ENCODE measurements at places on chromosomes 5 and 9.

DNA sequence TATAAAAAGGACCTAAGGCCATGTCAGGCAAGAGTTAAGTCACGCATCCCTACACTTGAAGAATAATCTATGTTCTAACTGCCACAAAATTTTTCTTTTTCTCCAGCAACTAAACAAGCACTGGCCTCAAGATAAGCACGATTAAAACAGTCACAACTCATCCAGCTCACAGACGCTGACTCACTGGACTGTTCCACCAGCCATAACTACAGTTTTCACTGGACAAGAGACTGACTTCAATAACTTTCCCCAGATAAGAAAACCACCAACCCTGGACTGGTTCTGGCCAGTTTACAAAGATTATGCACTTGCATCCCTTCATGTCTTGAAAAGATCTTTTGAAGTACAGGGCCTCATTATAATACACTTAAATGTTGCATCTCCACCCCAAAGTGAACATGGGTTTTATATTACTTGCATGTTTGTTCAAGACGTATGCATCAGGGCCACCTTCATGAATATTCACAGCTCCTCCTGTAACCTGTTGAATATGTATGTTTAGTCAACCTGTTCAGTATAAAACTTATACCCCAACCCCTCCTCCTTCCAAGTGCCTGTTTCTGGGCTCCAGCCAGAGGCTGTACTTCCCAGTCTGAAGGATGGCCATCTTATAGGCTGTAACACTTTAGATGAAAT, 129.3 kb upstream of the EPB41L4A start:
- DNase-seq: no peak

GRCh38 chr5:32505756-32506155, 61.2 kb upstream of the ZFR start:
- DNase-seq: no peak

DNA sequence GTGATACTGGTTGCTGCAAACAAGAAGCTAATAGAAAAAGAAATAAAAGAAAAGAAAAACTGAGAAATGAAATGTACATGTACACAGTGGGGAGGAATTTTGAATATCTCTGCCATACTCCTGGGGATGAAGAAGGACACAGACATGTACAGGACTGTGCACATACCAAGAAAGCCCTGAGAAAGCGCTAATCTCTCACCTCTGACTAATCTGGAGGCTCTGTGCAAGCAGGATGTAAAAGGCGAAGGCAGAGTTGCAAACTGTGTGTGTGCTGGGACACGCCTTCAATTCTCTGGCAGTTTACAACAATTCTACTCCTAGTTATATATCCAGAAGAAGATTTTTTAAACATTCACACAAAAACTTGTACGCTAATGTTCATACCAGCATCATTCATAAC, 211.4 kb downstream of the KIAA0825 start:
- DNase-seq: no peak

GRCh38 chr5:144549580-144549979, 378.9 kb downstream of the KCTD16 start:
- no peak for DNase-seq

GRCh38 chr9:29806937-29807618, 2233.8 kb upstream of the C9orf72 start:
- DNase-seq: no peak

GRCh38 chr5:82314964-82315758, 37.0 kb upstream of the RPS23 start:
- DNase-seq: no peak

- DNase-seq: no peak
Measured at GRCh38 chr5:102910240-102911226, 155.4 kb downstream of the PAM start.

GRCh38 chr5:40665635-40666298, 13.9 kb upstream of the PTGER4 start:
- no peak for DNase-seq

- DNase-seq: no peak
Measured at GRCh38 chr5:163995206-163995605, 489.8 kb downstream of the MAT2B start.

GRCh38 chr9:96599298-96599697, 20.3 kb downstream of the CDC14B start:
- no peak for DNase-seq

GRCh38 chr5:96214442-96215197, 218.4 kb downstream of the PCSK1 start:
- no peak for DNase-seq

GRCh38 chr5:1262381-1262780, 32.5 kb downstream of the TERT start:
- DNase-seq: no peak

DNA sequence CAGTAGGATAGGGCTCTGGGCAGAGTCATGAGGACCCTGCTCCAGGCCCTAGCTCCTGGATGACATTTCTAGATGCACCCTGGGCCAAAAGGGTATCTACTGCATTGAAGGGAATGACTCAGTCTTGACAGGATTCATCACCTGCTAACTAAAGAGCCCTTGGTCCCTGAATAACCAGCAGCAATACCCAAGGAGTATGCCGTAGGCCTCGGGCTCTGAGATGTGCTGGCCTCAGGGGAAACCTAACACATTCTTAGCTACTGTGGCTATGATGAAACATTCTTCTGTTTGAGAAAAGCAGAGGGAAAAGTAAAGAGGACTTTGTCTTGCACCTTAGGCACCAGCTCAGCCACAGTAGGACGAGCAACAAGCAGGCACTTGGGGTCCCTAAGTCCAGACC, 89.5 kb upstream of the SLC1A1 start:
- DNase-seq: no peak

DNA sequence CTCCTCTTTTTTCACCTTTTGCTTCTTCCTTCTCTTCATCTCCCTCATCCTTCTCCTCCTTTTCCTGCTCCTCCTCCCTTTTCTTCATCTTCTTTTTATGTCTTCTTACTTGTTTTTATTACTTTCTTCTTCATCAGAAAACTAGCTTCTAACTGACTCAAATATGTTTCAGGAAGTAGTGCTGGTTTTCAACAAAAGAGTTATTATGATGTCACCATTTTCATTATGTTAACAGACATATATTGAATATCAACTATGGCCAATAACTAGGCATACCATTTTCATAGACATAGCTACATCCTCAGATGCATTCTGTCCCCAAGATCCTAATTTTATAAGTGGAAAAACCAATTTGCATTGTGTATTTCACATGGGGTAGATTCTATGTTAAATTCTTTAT, 252.9 kb upstream of the PAPPA start:
- no peak for DNase-seq

- DNase-seq: no peak
Measured at GRCh38 chr5:135851186-135851914, 16.9 kb downstream of the SLC25A48 start.

Data from GM06990 (cell line).